ENCODE measurements at places on chromosomes 4 and X. TPM values are rescaled to one million over a fixed set of nuclear protein-coding genes. Genes with fewer than 3 reads are reported as not detected.

GRCh38 chr4:172514011-172514410 lies 654.6 kb upstream of the GALNT7 start:
- no peak for DNase-seq

DNA sequence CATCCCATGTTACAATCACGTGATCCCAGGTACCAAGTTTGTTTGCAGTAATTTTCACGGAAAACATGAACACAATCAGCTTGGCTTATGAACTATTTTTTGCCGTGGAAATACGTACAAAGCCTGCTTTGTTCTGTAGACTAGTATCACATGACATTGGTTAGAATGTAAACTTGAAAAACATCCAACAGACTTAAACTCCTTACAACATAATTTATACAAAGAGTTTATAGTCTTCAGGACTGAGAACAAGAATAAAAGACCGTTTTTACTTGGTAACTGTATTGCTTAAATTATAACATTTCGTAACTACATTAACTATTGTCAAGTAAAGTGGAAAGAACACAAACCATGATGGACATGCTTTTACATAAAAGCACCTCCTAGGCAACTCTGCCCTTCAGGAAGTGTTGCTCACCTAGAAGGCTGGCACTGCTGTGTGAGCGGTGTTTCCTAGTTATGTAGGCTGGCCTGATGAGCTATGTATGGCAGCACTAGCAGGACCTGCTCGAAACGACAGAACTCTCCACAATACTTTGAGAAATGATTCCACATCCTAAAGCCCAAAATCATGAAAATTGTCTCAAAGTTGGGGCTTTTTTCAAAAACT lies 41.8 kb upstream of the WDR1 start:
- DNase-seq, result no peak

Gene MUC7
- not detected for total RNA-seq

DNA sequence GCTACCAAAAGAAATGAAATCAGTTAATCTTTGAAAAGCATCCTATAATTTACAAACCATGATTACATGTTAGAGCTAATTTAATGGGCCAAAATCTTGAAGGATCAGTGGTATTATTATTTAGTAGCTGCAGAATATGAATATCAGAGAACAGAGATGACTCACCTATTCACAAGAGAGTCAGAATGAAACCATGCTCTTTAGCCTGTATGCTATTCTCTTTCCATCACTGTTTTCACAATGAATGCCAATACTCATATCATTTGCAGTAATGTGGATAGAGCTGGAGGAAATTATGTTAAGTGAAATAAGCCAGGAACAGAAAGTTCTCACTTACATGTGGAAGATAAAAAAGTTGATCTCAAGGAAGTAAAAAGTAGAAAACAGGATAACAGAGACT lies 414.1 kb downstream of the CENPC start:
- no peak for DNase-seq

GRCh38 chrX:49884290-49884862 lies 5.1 kb downstream of the USP27X start:
- DNase-seq, result peak; percentile 62

Gene PABPC1L2B
- not detected for total RNA-seq

Gene XIAP
- total RNA-seq, result 24.7 TPM

- no peak for DNase-seq
These were observed 16.0 kb upstream of the EPGN start for GRCh38 chr4:74292111-74292870.

Gene ADGRG2
- total RNA-seq, result 1.6 TPM
